ENCODE measurements at places on chromosomes 7 and 10.

DNA sequence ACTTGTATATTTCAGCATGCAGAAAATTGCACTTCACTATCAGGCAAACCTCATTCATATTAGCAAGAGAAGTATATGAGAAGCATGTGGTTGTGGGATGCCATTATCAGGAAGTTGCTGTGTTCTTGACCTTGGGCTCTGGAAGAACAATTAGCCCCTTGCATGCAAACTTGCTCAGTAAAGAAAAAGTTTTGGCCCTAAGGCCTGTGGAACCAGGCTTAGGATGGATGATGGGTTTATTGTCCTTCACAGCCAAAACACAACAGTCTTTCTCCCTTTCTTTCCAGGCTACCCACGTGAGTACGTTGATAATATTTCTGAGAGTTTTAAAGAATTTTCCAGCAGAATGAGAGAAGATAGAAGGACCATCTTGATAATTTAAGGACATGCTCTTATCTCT lies 166.4 kb downstream of the AUTS2 start:
- DNase-seq = no peak
- H3K36me3 ChIP-seq = no peaks in the 10 kb centered on the region

DNA sequence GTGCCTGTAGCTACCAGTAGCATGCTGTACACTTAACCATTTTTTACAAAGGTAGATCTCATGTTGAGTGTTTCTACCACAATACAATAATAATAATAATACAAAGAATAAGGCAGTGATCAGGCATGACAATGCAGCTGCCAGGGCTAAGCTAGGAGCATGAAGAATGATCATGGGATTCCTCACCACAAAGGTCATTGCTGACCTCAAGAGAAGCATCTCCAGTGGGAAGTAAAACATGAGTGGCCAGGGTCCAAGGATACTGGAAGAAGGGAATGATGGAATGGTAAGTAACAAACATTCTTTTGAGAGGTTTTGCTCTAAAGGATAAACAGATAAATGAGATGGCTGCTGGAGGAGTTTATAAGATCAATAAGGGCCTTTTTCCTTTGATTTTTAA lies 591.1 kb downstream of the TNS3 start:
- no peak overlapping the region for H3K4me3 ChIP-seq
- H3K36me3 ChIP-seq = no peaks in the 10 kb centered on the region
- peaks cover 3% of the 10 kb centered on the region for H3K4me1 ChIP-seq
- no peaks in the 10 kb centered on the region for H3K27me3 ChIP-seq
- no peak overlapping the region for H3K27ac ChIP-seq

DNA sequence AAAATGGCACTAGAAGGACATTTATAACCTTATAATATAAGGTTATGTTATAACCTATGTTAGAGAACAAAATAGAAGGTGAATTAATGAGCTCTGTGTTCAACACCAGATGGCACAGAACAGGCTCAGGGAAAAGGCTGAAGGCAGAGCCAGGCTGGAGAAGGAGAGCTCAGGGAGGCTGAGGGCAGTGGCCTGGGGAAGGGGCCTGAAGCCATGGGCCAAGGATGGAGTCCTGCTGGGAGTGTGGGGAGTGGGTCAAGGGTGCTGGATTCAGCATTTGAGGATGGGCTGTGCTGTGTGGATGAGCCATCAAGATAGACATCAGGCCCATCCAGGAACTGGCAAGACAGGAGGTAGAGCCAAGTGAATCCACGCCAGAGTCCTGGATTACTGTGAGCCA lies 218.8 kb downstream of the ZNF248 start:
- no peak overlapping the region for H3K4me3 ChIP-seq
- no peak for DNase-seq
- H3K4me1 ChIP-seq = no peaks in the 10 kb centered on the region
- no peak overlapping the region for H3K27ac ChIP-seq

DNA sequence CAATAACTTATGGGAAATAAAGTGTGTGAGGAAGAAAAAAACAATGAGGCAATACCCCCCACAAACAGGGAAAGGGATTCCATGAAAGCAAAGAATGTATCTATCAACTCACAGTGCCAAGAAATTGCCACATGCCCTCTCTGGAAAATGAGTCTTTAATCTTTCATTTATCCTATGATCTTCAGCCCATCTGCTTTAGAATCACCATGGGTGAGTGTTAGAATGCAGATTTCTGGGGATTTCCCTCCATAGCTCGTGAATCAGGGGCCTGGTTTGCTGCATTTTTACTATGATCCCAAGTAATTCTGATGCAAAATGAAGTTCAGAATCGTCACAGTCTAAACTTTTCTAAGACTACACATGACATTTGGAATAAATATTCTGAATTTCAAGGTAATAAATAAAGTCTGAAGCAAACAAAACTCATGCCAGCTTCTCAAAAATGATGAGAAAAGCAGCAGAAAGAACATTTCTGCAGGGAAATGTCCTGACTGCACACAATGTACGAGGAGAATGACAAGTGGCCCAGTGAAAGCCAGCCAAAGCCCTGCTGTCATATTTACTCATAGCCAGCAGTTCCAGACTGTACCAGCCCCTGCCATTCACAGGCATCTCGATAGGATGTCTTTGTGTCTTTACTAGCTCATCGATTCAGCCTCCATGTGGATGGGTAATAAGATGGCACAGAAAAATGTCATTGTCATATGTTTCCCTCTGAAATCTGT lies 167.1 kb downstream of the ELMO1 start:
- no peaks in the 10 kb centered on the region for H3K27me3 ChIP-seq
- H3K36me3 ChIP-seq = no peaks in the 10 kb centered on the region
- H3K27ac ChIP-seq = no peak overlapping the region
- H3K4me3 ChIP-seq = no peak overlapping the region
- H3K4me1 ChIP-seq = peaks cover 27% of the 10 kb centered on the region

DNA sequence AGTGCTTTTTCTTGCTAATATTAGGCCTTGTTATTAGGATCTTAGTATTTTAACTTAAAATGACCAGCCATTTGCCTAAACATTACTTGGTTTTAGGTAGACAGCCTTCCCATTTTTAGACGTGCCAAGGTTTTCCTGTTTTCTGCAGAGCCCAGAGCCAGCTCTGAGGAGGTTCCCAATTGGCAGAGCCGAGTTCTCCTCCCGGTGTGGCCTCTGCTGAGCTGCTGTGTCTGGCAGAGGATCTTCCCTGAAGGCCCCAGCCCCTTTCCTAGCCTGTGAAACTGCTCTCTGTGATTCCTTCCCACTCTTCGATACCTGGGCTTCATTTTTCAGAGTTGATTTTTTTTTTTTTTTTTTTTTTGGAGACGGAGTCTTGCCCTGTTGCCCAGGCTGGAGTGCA lies 91.4 kb downstream of the EEPD1 start:
- H3K4me1 ChIP-seq = no peaks in the 10 kb centered on the region
- no peak overlapping the region for H3K4me3 ChIP-seq
- no peak for DNase-seq
- H3K27ac ChIP-seq = no peak overlapping the region

- H3K4me1 ChIP-seq = no peaks in the 10 kb centered on the region
- H3K4me3 ChIP-seq = no peak overlapping the region
- no peak overlapping the region for H3K27ac ChIP-seq
- H3K36me3 ChIP-seq = no peaks in the 10 kb centered on the region
These were observed 533.4 kb downstream of the NEBL start for GRCh38 chr10:20363684-20364083.

- H3K27me3 ChIP-seq = no peaks in the 10 kb centered on the region
- peak overlapping the region; percentile 13 for H3K27ac ChIP-seq
- peak; percentile 82 for DNase-seq
- H3K4me3 ChIP-seq = peak overlapping the region; percentile 44
These were observed 1.3 kb upstream of the HIP1 start for GRCh38 chr7:75739796-75740672.

- no peak overlapping the region for H3K27ac ChIP-seq
- no peak overlapping the region for H3K4me3 ChIP-seq
- no peak for DNase-seq
- H3K36me3 ChIP-seq = peaks cover 13% of the 10 kb centered on the region
- H3K27me3 ChIP-seq = no peaks in the 10 kb centered on the region
- no peaks in the 10 kb centered on the region for H3K4me1 ChIP-seq
These were observed 12.4 kb upstream of the TFAM start for GRCh38 chr10:58372607-58373441.

GRCh38 chr10:118449521-118449920 lies 107.4 kb upstream of the FAM204A start:
- no peak for DNase-seq
- no peak overlapping the region for H3K27ac ChIP-seq
